COR-L47 (cell line): ENCODE measurements at places on chromosomes 5 and 9.

GRCh38 chr9:127530206-127530941, 79.1 kb downstream of the LRSAM1 start:
- no peak for DNase-seq

DNA sequence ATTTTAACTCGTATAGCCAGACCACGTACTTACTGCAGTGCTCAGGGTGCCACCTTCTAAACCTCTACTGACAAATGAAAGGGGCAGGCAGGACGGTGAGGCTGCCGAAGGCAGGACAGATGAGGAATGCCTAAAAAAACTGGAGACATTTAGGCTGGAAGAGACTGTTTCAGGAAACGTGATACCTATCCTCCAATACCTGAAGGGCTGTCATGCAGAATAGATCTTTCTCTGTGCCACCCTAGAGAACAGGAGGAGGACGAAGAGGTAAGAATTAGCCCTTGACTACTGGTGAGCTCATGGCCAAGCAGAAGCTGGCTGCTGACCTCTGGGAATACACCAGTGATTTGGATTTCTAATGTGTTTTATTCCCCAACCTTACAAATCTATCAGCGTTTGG, 139.4 kb downstream of the EFNA5 start:
- no peak for DNase-seq

DNA sequence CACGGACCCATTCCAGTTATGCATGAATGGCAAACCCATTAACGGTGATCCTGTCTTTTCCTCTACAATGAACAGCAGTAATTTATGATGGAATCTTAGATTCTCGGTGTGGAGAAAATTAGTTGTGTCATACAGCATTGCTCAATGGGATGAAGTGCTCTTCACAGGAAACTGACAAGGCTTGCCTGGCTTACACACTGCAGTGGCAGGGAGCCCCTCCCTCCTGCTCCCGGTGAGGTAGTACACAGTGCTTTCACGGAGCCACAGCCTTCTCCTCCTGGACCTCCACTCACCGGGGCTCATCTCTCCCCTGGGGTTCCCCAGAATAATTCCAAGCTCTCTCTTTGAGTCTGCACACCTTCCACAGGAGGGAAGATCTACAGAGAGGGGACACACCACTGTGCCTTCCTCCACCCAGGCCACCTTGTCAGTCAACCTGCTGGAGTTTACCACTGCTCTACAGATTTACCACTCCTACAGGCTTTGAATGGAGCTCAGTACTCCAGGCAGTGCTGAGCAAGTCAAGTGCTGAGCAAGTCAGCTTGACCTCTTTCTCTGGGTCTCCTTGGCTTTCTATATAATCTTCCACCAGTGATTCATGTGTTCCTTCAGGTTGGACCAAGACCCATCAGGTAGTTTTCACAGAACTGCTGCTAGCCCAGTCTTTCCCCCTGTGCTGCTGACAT, 59.1 kb upstream of the TBC1D2 start:
- no peak for DNase-seq

- no peak for DNase-seq
These were observed 63.1 kb downstream of the PTCD2 start for GRCh38 chr5:72383280-72383679.

- no peak for DNase-seq
These were observed 106.3 kb downstream of the DRD1 start for GRCh38 chr5:175337680-175338079.

- no peak for DNase-seq
These were observed 1.3 kb downstream of the ARAP3 start for GRCh38 chr5:141680751-141681201.

DNA sequence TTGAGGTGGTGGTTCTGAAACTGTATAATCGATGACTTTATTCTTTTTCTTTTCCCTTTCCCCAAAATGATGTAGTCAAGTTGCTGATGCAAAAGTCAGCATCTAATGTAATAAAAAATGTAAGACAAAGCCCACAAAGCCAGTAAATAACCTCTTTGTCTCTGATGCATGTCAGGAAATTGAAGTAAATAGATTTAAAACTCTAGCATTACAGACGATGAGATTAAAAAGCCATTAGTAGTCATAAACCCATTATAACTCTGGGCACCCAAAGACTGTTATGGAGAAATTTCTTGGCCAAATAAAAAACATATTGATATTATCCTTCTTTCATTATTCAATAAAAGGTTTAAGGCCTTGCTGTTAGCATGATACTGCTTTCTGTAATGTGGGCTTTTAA, 548.7 kb downstream of the TUSC1 start:
- DNase-seq, result no peak

DNA sequence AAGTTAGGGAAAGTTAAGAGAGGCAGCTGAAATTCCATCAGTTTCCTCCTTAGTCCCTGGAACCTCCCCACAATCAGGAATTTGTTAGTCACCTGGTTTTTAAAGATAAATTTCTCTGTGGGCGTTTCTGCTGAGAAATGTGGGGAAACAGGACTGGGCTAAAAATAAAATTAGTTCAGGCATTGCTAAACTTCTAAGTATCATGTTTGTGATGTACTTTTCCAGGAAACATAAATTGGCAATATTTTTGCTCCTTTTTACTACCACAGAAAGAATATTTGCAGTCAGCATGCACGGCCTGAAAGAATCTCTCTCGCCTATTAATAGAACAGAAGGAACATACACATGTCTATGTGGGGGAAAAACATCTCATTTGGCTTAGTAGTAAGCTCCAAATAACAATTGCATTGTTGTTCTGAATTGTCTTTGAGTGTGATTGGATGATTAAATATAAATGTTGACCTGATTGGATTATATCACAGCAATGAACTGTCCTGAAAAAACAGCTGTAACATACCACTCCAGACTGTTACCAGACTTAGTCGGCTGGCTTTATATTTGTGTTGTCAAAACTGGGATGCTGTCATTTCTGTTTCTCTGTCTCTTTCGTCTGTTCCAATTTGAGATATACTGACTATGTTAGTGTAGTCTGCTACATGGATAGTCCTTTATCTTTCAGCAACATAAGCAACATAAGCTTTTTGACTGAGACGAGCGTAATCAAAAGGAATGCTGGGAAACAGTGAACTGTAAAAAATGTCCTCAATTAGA, 12.9 kb downstream of the TJP2 start:
- DNase-seq, result no peak

- DNase-seq, result no peak
These were observed 1.9 kb upstream of the BRD3 start for GRCh38 chr9:134069480-134070399.

DNA sequence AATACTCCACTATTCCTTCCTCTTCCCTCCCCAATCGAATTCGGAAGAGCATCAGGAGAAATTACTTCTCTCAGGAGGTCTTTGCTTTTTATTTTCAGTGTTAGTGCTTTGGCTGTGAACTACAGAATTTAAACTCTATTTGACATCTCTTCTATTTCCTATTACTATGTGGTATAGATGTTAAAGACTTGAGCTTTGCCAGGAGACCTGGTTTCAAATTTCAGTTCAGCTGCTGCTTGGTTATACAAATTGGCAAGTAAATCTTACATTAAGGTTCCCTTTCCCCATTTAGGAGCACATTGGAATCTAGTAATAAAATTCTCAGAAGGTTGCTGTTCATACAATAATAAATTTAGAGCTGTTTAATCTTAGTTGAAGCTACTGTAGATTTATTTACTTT, 13.1 kb downstream of the UHRF2 start:
- no peak for DNase-seq

DNA sequence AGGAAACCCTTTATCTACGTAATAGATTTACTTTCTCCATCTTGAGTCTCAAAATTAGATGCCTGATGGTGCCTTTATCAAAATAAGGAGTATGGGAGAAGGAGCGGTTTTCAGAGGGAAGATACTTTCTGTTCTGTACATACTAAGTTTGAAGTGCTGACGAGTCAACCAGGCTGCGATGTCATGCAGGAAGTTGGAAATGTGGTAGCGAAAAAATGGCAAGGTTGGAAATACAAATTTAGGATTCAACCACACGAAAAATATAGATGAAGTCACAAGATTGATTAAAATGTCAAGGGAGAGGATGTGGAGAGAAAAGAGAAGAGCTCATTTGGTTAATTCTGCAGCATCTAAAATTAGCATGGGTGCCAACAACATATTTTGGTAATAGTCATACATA, 129.5 kb downstream of the FOXD1 start:
- DNase-seq, result no peak

- DNase-seq, result no peak
These were observed 14.7 kb downstream of the MTAP start for GRCh38 chr9:21817176-21817575.

GRCh38 chr9:127485995-127486394, 34.7 kb downstream of the LRSAM1 start:
- DNase-seq, result no peak

- DNase-seq, result no peak
These were observed 32.2 kb upstream of the FRMD3 start for GRCh38 chr9:83570359-83570758.

DNA sequence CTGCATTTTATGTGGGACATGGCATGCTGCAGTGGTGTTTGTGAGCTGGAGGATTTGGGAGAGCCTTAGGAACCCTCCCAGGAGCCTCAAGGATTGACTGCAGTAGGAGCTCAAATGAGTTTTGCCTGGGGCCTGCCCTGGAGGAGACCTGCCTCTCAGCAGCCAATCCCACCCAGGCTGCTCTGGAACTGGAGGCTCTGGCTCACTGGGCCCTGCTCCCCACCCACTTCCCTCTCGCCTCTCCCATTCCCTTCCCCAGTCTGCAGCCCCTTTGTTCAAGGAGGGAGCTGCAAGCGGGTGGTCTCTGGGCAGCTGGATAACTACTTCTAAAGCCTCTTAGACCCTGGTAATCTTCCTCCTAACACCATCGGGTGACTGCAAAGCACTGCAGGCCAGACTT, 24.2 kb downstream of the KCNIP1 start:
- DNase-seq, result no peak

- DNase-seq, result no peak
These were observed 233.2 kb upstream of the RFX3 start for GRCh38 chr9:3758816-3759576.

DNA sequence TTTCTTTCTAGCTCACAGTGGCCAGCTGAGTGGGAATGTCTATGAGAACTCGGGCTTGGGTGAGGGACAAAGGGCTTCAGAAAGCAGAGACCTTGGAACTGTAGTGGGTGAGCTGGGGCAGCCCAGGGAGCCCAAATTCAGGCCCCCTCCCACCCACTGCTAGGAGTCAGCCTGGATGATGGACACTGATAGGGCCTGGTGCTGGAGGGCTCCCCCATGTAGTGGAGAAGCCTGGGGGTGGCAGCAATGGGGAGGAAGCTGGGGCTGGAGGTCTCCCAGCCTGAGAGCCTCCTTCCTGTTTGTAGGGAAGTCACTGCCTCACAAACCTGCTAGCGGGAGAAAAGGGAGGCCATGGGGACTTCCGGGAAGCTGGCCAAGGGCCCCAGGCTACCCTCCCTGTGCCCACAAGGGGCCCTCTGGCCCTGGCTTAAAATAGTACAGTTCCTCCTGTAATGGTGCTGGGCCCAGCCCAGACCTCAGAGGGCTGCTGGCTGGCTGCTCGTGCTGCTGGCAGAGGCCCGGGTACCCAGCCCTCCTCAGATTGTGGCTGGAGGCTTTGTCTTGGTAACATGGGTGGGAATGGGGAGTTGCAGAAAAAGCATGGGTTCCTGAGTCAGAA, 6.3 kb upstream of the NR5A1 start:
- DNase-seq, result peak; percentile 10

DNA sequence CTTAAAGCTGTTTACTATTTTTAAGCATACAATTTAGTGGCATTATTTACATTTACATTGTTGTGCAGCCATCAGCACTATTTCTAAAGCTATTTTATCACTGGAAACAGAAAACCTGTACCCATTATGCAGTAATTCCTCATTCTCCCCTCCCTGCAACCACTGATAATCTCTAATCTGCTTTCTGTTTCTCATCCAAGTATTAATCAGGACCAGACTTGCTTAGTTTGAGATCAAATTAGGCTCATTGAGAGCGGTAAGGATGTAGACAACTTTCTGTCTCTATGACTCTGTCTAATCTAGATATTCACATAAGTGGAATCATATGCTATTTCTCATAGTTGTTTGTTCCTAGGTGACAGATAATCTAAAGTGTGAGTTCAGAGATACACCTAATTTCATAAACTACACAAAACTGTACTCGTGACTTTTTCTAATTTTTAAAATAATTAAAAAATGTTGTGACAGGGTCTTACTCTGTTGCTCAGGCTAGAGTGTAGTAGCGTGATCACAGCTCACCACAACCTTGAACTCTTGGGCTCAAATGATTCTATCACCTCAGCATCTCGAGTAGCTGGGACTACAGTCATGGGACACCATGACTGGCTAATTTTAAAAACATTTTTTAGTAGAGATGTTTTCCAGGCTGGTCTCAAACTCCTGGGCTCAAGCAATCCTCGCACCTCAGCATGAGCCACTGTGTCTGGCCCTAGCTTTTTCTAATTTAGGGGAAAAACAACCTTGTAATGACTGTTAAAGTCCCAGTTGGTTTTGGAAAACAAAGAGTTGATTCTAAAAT, 37.6 kb downstream of the BDP1 start:
- DNase-seq, result no peak

- DNase-seq, result no peak
These were observed 80.6 kb downstream of the RAD23B start for GRCh38 chr9:107363516-107364152.

DNA sequence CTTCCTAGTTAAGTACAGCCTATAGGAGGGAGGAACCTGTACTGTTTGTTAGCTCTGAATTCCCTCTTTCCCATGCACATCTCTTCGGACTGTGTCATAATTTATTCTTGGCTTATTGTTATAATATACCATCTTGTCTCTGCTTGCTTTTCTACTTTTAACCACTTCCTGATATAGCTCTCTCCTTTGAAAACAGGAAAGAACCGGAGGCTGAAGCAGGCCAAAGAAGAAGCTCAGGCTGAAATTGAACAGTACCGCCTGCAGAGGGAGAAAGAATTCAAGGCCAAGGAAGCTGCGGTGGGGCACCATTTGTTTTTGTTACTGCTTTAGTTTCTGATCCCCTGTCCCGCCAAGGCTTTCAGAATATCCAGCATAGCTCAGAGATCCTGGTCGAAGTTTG, 4.8 kb downstream of the ATP6V1G1 start:
- no peak for DNase-seq

- DNase-seq, result no peak
These were observed 6.7 kb downstream of the SUSD3 start for GRCh38 chr9:93065135-93065720.

DNA sequence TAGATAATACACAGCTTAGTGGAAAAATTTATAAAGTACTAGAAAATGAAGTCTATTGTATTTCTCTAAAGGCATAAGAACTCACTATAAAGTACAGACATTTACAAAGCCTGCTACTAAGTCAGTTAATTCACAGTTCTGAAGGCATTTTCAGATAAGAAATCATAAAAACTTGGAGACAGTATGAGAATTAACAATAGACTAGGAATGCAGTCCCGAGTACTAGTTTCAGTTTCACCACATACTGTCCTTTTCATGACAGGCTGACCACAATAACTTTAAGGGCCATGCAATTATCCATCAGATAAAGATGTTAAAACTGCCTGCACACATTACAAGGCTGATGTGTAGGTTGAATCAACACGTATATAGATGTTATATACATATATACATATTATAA, 362.6 kb upstream of the SMC2 start:
- no peak for DNase-seq

- DNase-seq, result no peak
These were observed 494 bp upstream of the CXXC5 start for GRCh38 chr5:139647506-139648204.
